CD4-positive, alpha-beta T cell treated with Interleukin-2 at 100 ng/mL for 4 hours (primary cell): ENCODE measurements at places on chromosomes 16 and 17.

DNA sequence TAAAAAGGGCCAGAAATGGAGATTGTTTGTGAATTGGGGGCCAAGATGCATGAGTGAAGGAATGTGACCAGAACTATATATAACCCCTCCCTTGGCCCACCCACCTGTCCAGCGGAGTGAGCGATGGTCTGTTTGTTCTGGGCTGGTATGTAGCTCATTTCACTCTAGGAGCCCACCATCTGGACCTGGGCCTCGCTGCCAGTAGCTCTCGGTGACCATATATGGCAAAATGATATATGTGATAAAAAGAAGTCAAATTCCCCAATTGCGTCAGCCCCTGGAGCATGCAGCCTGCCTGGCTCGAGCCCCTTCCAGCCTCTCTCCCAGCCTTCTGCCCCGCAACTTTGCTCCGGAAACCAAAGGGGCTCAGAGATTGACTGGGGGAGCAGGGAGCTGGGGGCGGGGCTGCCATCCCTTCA, 47.3 kb downstream of the CCDC42 start:
- no peak for DNase-seq

GRCh38 chr16:11506741-11507305, 79.9 kb downstream of the LITAF start:
- no peak for DNase-seq

GRCh38 chr17:75590849-75591721, 3.5 kb downstream of the MYO15B start:
- no peak for DNase-seq

DNA sequence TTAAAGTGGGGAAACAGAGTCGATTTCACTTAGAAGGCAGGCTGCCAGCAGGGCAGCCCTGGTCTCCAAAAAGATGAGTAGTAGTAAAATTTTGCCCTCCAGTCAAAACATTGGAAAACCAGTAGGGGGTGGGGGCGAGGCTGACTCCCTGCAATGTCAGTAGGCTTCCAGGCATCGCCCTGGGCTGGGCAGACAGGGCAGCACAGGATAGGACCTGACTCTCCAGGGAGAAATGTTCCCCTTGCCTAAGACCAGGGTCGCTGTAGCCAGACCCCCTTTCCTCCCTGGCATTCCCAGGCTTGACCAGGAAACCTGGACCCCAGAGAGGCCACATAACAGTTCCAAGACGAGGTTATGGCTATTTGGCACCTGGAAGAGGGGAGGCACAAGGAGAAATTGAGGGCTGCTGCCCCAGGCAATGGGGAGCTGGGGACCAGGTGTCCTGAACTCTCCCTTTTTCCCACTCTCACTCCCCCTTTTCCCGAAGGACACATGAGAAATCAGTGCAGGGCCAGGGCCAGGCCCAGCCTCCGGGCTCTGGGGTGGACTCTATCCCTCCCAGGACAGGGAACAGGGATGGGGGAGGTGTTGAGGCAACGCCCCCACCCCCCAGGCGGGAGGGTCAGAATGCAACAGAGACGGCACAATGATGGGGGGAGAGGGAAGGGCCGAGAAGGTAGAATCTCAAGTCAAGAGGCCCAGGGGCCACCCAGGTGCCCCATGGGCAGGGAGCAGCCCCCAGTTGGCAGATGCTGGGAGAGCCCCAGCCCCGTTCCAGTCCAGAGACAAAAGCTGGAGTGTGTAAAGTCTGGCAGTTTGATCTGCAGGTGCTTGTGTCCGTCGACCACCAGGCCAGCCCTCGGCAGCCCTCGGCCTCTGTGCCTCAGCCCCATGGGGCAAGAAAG, 4.5 kb upstream of the SAMD14 start:
- DNase-seq, result no peak

DNA sequence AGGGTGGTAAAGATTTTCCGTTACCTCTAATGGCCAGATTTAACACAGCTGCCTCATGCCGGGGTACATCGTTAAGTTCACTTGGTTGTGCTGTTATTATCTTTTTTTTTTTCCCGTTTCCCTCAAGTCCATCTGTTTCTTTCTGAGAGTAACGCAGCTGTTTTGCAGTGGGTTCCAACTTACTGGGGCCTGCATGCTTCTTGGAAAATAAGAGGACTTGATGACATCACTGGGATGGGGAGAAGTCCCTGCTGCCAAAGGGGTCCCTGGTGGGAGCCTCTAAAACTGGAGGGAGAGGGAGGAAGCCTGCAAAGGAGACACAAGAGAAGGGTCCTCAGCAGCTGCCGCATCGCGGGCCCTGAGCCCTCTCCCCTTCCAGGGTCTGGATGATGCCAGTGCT, 77.8 kb upstream of the NOL11 start:
- no peak for DNase-seq

GRCh38 chr17:67116045-67116575, 71.8 kb downstream of the CACNG1 start:
- DNase-seq, result no peak

DNA sequence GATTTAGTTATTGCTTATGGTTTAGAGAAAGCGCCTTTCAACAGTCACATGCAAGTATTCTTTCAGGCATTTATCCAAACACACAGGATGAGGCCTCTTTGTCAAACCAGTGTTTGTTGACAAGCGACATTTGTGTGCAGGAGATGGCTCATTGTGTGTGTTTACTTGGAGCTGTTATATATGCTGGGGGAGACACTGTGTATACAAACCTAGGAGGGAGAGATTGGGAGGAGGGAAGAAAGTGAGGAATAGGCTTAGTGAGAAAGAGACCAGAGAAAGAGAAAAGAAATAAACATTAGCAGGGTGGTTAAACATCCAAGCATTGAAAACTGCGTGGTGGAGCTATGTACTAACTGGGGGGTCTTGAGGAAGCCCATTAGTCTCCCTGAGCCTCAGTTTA, 437.6 kb downstream of the MAF start:
- DNase-seq, result no peak
